ENCODE measurements at places on chromosomes 6 and 20.

- no peak for DNase-seq
Observed at GRCh38 chr6:16267428-16268263, 29.3 kb downstream of the GMPR start.

- DNase-seq, result no peak
Observed at GRCh38 chr20:58619077-58619863, 31.8 kb upstream of the STX16 start.

GRCh38 chr20:14700639-14700960, 363.2 kb upstream of the FLRT3 start:
- DNase-seq, result peak; percentile 5

- DNase-seq, result no peak
Observed at GRCh38 chr20:8951164-8951563, 117.7 kb upstream of the PLCB4 start.

DNA sequence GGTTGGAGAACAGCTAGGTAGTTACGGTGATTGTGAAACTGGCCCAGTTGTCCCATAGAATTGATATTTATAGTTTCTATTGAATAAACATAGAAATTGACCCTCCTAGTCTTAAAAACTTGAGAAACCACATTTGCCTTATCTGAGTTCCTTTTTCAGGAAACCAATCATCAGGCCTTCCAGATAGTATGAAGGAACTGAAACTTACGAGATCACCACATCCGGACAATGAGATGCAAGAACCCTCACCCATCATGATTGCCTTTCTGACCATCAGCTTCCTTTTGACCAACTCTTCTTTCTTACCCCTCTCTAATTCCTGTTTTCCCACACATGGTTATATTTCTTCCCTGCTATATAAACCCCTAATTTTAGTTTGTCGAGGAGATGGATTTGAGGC, 21.8 kb downstream of the SLC35F1 start:
- DNase-seq, result no peak

- no peak for DNase-seq
Observed at GRCh38 chr20:7232796-7233195, 465.3 kb downstream of the BMP2 start.

DNA sequence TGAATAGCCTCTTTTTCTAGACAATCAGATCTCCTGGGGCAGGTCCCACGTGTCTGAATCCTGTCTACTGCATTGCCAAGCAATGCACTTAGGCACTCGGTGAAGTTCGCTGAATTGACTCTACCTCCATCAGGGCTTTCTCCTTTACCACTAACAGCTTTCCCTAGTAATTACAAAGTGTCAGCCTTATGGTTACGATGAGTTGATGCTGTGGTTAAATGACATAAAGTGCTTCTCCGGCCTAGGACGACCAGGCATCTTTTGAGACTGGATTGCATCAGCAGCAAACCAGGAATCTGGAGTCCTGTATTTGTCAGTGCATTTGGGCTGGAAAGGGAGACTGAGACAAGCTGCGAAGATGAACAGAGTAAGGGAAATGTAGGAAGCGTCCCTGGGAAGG, 21.5 kb downstream of the NOX3 start:
- no peak for DNase-seq

GRCh38 chr6:3451498-3451897, 5.4 kb downstream of the SLC22A23 start:
- no peak for DNase-seq

DNA sequence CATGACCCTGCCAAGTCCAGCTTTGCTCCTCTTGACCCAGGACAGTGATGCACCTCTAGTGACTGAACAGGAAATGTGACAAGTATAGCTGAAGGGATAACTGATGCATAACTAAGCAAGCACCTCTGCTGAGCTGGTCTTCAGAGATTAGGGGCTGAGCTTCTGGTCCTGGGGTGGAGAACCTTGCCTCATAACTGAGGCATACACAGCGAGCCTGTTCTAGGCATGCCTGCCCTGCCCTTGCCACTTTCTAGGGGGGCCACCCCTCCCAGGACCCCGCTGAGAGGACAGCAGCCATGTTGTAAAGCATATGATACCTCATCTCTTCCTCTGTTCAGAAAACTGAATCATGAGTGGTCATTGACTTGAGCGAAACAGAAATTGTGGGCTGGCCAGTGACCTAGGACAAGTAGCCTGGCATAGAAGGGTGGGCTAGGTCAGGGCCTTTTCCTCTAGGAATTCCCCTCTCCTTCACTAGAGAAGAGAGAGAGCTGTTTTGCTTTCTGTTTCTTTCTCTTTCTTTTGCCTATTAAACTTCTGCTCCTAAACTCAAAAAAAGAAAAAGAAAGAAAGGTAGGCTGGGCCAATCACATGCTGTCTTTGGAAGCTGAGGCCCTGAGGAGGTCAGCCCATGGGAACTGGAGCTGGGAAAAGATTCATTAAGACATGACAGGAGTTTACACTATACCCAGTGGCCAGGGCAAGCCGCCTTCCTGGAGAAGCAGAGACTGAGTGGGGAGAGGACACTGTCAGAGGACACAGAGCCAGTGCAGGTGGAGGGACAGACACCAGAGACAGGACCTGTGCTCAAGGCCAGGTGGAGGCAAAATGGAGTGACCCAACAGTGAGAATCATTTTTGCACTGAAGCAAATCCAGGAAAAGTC, 23.1 kb downstream of the ALDH5A1 start:
- DNase-seq, result no peak

DNA sequence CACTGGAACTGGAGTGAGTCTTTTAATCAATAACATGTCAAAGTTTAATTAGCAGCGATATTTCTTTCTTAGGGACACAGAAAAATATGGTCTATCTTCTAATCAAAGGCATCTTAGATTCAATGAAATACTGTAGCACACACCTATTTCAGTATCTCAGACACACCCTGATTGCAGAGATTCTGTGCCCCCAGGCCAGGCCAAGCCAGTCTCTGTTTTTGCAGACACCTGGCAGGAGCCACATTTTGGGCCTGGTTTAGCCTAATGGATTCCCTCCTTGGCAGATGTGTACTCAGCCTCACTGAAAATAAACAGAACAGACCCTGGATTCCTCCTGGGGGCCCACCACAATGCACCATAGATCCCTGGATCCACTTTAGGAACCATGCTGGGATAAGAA, 74.8 kb downstream of the LRFN2 start:
- DNase-seq, result no peak

DNA sequence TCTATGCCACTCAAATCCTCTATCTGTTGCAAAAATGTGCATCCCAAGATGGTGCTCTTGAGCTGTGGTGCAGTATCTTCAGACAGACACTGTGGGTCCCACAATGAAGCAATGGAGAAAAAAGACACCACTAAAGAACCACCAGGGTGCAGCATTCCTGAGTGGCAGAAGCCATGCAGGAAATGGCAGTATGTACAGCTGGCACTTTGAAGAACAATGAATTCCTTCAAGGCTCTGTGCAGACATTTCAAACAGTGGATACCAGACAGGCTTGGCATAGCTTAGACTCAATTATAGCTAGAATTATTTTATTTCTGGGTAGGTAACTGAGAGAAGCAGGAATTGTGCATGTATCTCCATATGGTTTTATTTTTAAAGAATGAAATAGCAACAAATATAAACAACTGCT, 24.0 kb upstream of the HDAC2 start:
- DNase-seq, result peak; percentile 87

DNA sequence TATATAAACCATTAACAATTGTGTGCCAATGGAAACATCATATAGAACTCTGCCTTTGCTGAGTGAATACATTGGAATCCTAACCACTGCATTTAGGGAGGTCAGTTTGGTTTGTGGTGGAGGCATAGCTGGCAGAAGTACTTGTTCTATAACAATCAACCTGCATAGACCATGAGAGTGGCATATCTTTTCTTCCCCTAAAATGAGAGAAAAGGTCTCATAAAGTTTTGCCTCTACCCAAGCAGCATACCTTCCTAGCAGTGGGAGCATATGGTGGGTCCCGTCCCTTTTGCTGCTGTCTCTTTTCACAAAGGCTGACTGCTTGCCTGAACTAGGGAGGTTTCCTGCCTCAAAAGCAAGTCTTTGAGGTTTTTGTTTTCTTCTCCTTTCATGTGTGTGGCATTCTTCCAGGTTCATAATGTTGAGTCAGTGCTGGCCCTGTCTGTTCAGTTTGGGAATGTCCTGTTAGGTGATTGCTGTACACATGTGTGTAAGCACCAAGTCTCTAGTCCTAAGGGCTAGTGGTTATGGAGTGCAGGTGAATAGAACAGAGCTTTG, 61.2 kb upstream of the SUPT3H start:
- peak; percentile 92 for DNase-seq

All from Daoy (cell line).